ENCODE measurements at places on chromosomes 11 and 22. TPM values are rescaled to one million over a fixed set of nuclear protein-coding genes. Genes with fewer than 3 reads are reported as not detected.

Gene FOLR2
- 11.8 TPM for total RNA-seq

Gene APOL1
- 4.3 TPM for total RNA-seq

Gene OR10A2
- 0.22 TPM for total RNA-seq

Gene CPT1B
- 15.6 TPM for total RNA-seq

Gene OSBPL5
- total RNA-seq, result 30.2 TPM

Gene NRGN
- 1.2 TPM for total RNA-seq

Gene ZC3H12C
- total RNA-seq, result 35.1 TPM

Gene DEFB131B
- not detected for total RNA-seq

Gene OR52N4
- total RNA-seq, result not detected

Gene MRGPRX3
- total RNA-seq, result not detected

Gene NOX4
- total RNA-seq, result 8.2 TPM

Gene C11orf97
- not detected for total RNA-seq

Gene OR5AK2
- not detected for total RNA-seq

Gene CFAP300
- 5.6 TPM for total RNA-seq

Gene ROBO3
- 17.6 TPM for total RNA-seq

Gene TRIM6
- 5.8 TPM for total RNA-seq

Gene MMP11
- 13.6 TPM for total RNA-seq

Gene KCNK7
- total RNA-seq, result 0.99 TPM

Data from camera-type eye (tissue), 1 donor.